ENCODE measurements at places on chromosomes 3 and 15.

GRCh38 chr3:89851974-89852621, 744.7 kb downstream of the EPHA3 start:
- no peak for DNase-seq

- DNase-seq, result no peak
Observed at GRCh38 chr3:20079621-20080020, 39.4 kb downstream of the KAT2B start.

- DNase-seq, result no peak
Observed at GRCh38 chr3:184694133-184694665, 17.7 kb downstream of the MAGEF1 start.

DNA sequence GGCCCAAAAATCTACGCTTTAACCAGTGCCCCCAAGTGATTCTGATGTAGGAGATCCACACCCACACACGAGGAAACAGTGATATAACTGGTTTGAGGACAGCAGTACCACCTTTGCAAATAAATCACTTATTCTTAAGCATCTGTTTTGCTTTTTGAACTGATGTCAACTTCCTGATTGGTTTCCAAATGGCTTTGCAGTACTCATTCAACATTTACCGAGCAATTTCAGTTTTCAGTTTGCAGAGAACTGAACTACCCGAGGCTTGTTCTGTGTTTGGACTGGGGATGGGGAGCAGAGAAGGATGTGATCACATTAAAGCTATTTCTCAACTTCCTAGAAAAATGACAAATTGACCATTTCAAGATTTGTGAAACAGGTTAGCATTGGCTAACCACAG, 1.1 kb upstream of the GYG1 start:
- no peak for DNase-seq

GRCh38 chr3:110518031-110518430, 553.6 kb upstream of the NECTIN3 start:
- DNase-seq, result no peak

DNA sequence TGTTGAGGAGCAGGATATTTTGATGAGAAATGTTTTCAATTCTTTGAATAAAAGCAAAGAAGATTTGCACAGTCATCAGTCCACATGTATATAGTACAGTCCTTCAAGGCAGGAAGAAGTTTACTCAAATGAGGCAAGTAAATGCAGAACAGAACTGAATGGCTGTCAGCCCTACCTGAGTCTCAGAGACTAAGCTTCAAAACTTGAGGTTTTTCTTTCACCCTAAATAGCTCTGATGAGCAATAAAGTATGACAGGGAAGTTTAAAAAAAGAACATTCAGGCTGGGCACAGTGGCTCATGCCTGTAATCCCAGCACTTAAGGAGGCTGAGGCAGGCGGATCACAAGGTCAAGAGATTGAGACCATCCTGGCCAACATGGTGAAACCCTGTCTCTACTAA, 232.5 kb downstream of the SUCLG2 start:
- DNase-seq, result no peak

- DNase-seq, result no peak
Observed at GRCh38 chr15:61584410-61584809, 355.3 kb upstream of the RORA start.

- no peak for DNase-seq
Observed at GRCh38 chr15:92580521-92580920, 75.1 kb downstream of the FAM174B start.

DNA sequence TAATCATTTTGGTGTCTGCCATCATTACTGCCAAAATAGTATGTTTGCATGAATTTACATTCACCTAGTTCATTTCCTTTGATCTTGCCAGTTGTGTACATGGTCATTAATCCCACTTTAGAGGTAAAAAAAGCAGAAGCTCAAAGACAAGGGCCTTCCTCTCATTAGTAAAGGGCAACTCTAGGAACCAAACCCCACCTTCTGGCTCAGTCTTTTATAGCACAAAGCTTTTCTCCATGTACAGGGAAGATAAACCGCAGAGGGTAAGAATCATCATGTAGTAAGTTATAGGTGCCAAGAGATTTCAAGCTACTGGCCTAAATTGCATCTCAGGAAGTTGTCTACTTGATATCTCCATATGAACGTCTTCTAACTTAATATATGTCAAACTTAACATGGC, 19.3 kb upstream of the SPG21 start:
- DNase-seq, result no peak

- no peak for DNase-seq
Observed at GRCh38 chr3:101065962-101066361, 72.7 kb upstream of the ABI3BP start.

GRCh38 chr15:94300612-94301011, 69.3 kb downstream of the MCTP2 start:
- DNase-seq, result no peak

DNA sequence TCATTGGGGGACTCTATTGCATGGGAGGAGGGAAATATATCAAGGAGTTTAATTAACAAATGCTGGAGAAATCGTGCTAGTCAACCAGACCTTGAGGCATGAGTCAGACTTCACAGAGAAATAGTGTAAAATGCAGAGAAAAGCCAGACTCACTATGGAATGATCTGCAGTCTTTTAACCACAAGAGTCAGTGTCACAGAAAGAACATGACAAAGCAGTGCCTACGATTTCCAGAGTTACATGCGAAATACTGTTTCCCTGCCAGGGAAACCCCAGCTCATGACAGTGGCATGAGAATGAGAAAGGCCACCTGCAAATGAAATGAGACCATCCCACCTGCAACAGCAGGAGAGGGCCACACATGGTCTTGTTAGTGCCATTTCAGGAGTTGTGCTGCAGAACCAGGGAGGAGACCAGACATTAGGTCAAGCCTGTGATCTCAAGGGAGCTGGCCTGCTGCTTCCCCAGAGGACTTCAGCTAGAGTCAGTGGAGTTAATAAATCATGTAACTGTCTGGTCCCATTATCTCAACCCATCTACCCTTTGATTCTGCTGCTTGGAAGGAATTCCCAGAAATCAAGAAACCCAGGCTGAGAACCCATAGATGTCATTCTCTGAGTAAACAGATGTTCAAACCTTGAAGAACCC, 79.0 kb downstream of the ERC2 start:
- no peak for DNase-seq

DNA sequence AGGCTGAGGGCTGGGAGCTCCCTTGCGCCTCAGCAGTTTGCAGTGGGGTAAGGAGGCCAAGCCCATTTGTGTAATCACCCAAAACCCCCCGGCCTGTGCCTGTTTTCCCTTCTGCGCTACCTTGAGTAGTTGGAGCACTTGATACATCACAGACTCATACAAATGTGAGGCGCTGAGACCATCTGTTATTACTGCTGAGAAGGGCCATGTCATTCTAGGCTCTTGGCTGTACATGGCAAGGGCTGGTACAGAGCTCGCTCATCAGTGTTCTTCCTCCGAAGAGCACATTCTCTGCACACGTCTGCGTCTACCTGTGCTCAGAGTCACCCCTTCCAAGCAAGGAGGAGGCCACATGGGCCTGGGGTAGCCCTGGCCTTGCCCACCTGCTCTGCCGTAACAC, 9.3 kb downstream of the PLA2G4B start:
- no peak for DNase-seq

- no peak for DNase-seq
Observed at GRCh38 chr3:77303955-77304699, 264.2 kb downstream of the ROBO2 start.

GRCh38 chr3:46609212-46609721, 3.1 kb upstream of the FAM240A start:
- peak; percentile 29 for DNase-seq

DNA sequence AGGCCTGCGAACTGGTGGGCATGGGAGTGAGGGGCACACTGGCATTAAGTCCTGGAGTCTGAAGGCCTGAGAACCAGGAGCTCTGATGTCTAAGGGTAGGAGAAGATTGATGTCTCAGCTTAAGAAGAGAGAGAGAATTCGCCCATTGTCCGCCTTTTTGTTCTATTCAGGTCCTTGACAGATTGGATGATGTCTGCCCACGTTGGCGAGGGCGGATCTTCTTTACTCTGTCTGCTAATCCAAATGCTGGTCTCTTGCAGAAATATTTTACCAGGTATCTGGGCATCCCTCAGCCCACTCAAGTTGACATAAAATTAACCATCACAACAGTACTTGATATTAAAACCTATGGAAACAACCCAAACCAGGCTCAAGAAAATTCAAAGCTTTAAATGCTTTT, 44.1 kb downstream of the MAP6D1 start:
- DNase-seq, result no peak

GRCh38 chr3:135034891-135035440, 239.9 kb downstream of the EPHB1 start:
- DNase-seq, result no peak

DNA sequence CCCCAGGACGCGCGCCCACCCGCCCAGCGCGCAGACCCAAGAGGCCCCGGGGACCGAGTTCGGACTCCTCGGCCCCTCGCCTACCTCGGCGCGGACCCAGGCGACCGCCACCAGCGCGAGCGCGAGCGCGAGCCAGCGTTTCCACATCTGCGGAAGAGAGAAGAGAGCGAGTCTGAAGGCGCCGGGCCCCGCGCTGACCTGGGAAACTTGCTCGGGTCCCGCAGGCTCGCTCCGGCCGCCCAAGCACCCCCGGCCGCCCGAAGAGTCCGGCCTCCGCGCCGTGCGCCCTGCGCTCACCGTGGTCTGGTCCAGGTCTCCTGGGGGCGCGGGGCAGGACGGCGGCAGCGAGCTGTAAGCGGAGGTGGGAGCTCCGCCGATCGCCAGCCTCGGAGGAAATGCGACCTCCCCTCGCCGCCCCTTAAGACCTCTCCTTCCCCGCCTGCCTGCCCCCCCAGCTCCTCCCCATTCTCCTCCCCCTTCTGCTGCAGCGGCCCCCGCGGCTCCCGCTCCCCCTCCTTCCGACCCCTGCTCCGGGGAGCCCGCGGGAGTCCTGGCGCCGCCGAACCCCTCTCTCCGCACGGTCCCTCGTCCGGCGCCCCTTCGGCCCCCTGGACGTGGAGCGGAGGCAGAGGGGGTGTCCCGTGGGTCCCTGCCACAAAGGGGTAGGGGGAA, at the start of gene FSTL1:
TSS of gene FSTL1 (minus strand) at position 393 of the 672 bp plus-strand sequence. CDS start at position 147, 246 bp downstream.
- no peak for DNase-seq

- no peak for DNase-seq
Observed at GRCh38 chr3:12049675-12050074, 45.5 kb downstream of the SYN2 start.

- no peak for DNase-seq
Observed at GRCh38 chr3:79247725-79248043, 520.1 kb downstream of the ROBO1 start.
